ENCODE measurements at places on chromosomes 1 and 21.

- no peak for DNase-seq
Observed at GRCh38 chr1:14615549-14616218, 17.2 kb downstream of the KAZN start.

- DNase-seq = no peak
Observed at GRCh38 chr1:50972766-50973165, 2.7 kb downstream of the CDKN2C start.

GRCh38 chr1:61158591-61158990 lies 76.2 kb downstream of the NFIA start:
- no peak for DNase-seq

GRCh38 chr1:32868085-32868484 lies 2.6 kb downstream of the FNDC5 start:
- no peak for DNase-seq

DNA sequence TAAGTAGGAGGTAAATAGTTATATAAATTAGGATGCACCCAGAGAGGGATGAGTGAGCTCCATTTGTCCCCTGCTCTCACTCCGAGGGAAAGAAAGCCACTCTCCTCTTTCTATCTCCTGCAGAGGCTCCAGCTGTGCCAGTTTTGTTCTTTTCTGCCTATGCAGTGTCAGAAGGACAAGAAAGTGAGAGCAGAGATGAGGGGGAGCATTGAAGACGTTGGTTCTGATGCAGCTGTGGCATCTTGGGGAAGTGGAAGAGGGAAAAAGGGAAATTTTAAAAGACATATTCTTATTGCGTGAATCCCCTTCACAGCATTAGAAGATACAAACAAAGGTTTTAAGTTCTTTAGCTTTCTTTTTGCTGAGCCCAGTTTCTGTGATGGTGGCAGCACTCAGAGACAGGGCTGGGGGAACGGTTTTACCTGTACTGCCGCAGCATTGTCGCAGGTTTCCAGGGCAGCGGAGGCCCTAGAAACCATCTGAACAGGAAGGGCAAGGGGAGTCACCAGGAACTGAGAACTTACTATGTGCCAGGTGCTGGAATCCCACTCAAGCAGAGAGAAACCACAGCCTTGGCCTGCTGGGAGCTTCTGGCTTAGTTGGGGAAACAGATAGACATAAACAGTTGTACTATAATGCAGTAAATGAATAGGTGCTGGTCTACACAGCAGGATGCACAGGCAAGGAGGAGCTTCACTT lies 44.9 kb upstream of the USP24 start:
- no peak for DNase-seq

DNA sequence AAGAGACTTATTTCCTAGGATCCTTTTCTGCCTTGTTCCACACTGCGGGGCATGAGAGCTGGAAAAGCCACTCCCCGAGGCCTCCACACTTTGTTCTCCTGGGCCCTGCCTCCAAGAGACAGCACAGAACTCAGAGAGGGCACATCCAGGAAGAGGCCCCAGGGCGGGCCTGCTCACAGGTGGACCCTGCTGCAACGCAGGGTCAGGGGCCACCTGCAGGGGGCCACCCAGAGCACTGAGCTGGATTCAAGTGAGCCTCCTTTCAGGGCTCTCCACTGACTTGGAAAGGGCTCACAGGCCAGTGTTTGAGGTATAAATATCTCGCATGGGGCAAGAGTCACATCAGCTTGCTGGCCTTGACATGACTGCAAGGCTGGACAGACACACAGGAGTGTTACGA lies 4.8 kb downstream of the RGS16 start:
- no peak for DNase-seq

DNA sequence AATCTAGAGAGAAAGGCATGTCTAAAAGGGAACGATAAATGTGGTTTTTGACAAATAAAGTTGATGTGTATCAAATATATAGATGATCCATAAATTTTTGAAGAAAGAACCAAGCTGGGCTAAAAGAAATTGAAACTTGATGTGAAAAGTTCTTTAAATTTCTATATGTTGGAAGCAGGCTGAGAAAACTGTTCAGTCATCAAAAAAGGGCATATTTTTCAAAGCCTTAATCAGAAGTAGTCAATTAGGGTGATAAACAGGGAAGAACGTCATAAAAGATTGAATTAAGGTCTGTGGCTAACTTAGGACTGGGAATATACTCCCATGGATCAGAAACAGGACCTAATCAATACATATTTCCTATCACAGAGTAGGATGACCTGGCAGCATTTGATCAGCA lies 211.4 kb upstream of the ZRANB2 start:
- no peak for DNase-seq

- no peak for DNase-seq
Observed at GRCh38 chr1:1121611-1122077, 5.8 kb upstream of the C1orf159 start.

DNA sequence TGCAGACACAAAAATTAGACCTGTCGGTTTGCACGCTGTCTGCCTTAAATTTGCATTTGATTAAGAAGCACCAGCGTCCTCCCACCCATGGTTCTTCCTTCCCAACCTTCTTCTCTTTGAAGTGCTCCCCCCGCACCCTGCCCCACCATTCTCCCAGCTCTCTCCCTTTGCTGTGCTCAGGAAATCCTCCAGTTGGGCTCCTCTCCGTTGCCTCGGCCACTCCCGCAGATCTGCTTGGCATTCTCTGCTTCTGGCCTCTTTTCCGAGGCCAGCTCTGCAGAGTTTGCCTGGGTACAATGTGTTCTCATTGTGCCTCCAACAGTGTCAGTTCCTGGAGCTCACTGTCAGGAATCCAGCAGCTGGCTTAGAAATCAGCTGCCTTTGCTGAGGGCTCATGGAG lies 126.1 kb downstream of the NAV1 start:
- no peak for DNase-seq

DNA sequence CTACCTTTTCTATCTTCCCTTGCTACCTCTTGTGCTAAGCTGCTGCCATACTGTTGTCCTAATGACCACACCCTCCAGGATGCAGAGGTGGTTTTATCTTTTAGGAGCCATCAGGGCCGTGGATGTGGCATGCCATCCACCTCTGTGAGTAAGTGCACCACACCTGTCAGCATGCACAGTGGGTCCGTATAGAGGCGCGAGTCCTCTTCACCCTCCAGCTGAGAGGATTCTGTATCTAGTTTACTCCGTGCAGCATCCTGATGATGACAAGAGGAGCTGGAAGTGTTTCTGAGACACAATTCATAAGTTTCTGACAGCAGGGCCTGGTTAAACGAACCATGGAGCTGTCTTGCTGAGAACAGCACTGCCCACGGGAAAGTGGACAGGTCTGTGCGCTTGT lies 11.2 kb downstream of the FAM3B start:
- DNase-seq = no peak

GRCh38 chr1:1419363-1419812 lies 1.7 kb downstream of the ANKRD65 start:
- DNase-seq = no peak

DNA sequence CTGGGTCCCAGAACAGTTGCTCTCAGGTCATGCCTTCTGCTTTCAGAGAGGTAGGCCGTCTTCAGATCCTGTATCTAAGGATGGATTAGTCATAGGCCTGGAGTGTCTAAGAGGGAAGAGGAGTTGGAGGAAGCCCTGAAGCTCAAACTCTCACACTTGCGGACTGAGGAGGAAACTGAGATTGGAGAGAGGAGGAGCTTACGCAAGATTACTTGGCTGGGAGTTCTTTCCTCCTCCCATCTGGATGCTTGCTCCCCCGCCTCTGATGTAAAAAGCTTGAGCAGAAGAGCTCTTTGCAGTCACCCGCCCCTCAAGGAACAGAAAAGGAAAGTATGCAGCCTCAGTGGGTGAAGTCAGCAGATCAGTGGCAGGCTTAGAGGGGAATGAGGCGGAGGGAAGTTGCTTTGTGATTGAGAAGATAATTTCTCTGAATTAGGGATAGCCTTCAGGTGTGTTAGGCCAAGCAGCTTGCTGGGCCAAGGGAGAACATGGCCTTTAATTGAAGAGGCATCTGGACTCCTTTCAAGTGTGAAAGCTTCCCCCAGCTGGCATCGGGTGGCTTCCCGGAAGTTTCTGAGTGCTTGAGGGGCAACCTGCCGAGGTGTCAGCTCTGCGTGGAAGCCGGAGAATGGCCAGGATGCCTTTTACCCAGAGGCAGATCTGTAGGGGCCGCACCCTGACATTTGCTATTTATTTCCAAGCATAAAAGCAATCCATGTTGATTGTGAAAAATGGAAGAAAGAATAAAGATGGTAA lies 6.6 kb downstream of the ADORA1 start:
- DNase-seq = no peak

- DNase-seq = no peak
Observed at GRCh38 chr1:108560874-108561459, 1.1 kb downstream of the EEIG2 start.

- no peak for DNase-seq
Observed at GRCh38 chr21:31180256-31181081, 142.2 kb upstream of the KRTAP19-8 start.

DNA sequence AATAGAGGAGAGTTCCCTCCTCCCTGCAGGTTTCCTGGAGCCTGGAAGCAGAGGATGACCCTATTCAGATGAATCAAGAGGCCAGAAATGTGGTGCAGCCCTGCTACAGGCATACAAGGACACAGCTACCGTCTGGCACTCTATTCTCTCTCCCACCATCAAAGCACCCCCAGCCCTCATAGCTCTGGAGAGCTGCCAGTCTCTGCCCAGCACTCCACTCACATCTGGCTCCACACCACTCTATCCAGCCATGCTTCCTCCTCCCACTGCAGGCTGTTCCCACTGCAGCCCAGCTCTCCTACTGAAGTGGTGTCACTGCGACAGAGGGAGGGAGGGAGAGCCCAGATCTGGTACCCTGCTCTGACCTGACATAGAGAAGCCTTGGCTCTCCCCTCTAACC lies 18.4 kb downstream of the SYT2 start:
- DNase-seq = no peak

DNA sequence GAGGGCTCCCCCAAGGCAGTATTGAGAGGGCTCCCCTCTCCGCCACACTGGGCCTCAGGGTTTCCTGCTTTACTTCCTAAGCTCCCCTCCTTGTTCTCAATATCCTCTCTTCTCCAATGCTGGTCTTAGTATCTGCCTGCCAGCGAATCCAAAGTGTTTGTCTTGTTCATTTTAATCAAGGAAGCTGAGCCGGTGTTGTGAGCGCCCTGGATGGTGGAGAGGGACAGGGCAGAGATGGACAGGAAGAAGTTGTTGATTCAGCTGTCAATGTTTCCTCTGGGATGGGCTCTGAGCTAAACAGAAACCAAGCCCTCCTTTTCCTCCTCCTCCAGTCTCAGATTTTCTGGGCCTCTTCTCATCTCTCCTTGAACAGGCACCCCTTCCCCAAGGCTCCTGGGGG lies 5.4 kb downstream of the OLFML3 start:
- DNase-seq = no peak

GRCh38 chr1:70893381-70893780 lies 154.2 kb downstream of the PTGER3 start:
- no peak for DNase-seq

GRCh38 chr1:84247425-84248220 lies 53.9 kb upstream of the SAMD13 start:
- no peak for DNase-seq

GRCh38 chr1:201946224-201946908 lies at the start of gene LMOD1:
Gene LMOD1, minus strand, starts transcription at chr1:201946548. Its CDS starts 208 bp downstream, at chr1:201946340.
- peak; percentile 89 for DNase-seq

DNA sequence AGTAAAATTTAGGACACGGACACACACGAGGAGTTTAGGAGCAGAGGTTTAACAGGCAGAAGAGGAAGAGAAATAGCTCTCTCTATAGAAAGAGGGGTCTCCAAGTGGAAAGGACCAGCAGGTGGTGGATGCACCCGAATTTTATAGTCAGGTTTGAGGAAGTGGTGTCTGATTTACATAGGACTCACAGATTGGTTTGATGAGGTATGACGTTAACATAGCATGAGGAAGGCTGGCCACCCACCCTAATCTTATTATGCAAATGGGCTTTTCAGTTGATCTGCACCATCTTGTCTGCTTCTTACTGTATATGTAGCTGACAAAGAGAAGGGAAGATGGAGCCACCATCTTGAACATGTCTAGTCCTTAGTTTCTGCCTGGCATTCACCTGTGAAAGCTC lies 52.5 kb upstream of the RGS2 start:
- DNase-seq = no peak

- DNase-seq = no peak
Observed at GRCh38 chr1:39609618-39610331, 29.7 kb downstream of the HEYL start.

- no peak for DNase-seq
Observed at GRCh38 chr1:3482378-3482849, 27.9 kb downstream of the ARHGEF16 start.

DNA sequence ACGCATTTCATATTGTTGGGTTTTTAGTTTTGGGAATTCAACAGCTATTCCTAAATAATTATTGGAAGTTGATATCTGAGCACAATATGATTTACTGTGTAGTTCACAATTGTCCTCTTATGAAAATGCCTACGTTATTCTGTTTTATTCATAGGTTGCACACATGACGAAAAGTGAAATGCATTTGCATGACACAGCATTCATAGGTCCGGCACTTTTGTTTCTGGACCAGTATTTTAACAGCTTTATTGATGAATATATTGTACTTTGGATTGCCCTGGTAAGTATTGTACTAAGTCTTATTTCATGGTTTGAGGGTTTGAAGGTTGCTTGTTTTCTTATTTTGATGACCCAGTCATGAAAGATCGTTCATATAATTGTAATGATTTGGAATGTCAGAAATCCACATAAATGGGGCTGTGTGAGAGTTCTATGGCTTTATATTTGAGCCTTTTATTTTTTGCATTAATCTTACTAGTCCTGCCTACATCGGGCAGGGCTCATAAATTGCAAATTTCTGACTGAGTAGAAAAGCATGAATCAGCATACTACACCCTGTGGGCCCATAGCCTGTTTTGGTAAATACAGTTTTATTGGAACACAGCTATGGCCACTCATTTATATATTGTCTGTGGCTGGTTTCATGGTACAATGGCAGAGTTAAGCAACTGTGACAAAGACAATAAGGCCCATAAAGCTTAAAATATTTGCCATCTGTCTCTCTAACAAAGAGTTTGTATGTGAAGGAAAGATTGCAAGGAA lies 17.0 kb downstream of the DENND2D start:
- DNase-seq = no peak

DNA sequence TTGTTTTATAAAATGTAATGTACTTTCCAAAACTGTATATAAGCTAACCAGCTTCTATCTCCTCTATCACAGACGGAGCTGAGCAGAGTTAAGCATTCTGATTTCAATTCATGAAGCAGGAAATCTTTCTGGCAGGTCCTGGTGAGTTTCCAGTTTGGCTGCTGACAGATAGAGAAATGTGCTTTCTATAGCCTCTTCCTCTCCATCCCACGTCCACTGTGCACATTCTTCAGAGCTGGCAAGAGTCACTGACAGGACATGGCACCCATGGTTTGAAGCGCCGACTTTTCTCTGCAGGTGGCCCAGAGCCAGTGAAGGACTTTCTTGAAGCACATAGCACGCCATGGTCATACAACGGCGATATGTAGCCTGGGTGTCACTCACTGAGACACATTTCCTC lies 52.3 kb upstream of the POU2F1 start:
- DNase-seq = no peak

GRCh38 chr1:3135744-3136455 lies 66.9 kb downstream of the PRDM16 start:
- DNase-seq = no peak

All from AG09319 (cell line).